ENCODE measurements at places on chromosomes 2 and 18.

- no peak for DNase-seq
Observed at GRCh38 chr18:49849331-49850217, 36.2 kb upstream of the ACAA2 start.

DNA sequence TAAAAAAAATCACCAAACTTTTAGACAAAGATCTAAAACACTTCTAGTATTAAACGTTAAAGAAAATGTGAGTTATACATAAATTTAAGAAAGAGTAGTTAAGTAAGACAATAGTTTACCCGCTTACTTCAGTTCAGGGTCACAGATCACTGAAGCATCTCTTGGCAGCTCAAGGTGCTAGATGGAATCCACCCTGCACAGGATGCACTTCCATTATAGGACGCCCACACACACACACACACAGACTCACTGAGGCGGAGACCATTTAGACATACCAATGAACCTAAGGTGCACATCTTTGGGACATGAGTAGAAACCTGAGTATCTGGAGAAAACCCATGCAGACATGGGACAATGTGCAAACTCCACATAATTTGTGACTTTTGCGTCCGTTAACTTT lies 630.6 kb upstream of the ZNF804A start:
- DNase-seq = no peak

DNA sequence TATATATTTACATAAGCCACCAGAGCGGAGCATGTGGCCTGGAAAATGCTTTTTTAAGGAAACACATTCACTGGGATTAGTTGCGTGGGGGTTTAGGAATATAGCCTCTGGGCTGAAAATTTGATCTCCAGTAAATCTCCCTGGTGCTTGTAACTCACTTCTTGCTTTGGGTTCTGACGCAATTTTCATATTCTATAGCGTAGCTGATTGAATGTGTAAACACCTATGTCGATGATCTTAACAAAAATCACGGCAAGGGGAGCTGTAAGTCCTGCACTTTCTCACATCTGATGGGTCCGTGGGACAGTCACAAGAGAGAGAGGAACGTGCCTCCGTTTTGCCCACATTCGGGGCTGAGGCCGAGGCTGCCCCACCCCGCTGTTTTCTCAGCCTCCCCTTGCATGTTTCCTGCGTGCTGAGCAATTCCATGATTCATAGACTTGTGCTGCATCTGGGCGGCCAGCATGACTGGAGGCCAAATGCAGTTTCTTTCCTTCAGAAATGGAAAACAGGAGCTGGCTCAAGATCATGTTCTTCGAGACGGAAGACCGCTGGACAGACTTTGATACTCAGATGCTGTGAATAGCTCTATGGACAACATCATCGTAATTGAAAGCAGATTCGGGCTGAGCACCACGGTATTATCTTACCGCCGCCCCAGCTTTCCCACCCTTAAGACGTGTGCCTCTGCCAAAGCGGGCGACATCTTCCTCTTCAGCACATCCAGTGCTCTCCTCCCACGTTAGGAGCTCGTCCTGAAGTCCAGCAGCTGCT lies 109.2 kb downstream of the TMEM18 start:
- DNase-seq = no peak

GRCh38 chr18:63119647-63120046 lies 199.9 kb downstream of the BCL2 start:
- DNase-seq = no peak

GRCh38 chr2:238940806-238941205 lies 92.9 kb downstream of the TWIST2 start:
- no peak for DNase-seq

- no peak for DNase-seq
Observed at GRCh38 chr2:147440734-147441133, 404.1 kb upstream of the ACVR2A start.

- no peak for DNase-seq
Observed at GRCh38 chr2:229348128-229348527, 77.0 kb upstream of the PID1 start.

GRCh38 chr2:174945601-174946260 lies 59.5 kb downstream of the CHN1 start:
- DNase-seq = no peak

DNA sequence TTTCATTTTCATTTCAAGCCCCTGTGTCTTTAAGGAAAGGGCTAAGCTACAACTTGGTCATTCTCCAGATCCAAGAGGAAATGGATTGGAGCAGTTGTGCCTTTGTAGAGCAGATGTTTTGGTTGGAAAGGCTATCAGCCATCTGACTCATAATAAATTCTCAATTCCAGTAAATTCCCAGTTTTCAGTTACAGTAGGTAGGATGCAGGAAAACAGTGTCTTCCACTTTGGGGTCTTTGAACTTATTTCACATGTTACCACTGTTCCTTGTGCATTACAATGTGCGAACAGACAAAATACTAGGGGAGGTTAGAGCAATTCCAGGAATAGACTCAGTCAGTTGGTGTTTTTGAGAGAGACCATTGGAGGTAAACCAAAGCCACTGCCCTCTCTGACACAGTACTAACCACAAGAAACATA lies 211.9 kb downstream of the BABAM2 start:
- no peak for DNase-seq

GRCh38 chr2:53861824-53862223 lies 2.1 kb upstream of the GPR75 start:
- DNase-seq = no peak

DNA sequence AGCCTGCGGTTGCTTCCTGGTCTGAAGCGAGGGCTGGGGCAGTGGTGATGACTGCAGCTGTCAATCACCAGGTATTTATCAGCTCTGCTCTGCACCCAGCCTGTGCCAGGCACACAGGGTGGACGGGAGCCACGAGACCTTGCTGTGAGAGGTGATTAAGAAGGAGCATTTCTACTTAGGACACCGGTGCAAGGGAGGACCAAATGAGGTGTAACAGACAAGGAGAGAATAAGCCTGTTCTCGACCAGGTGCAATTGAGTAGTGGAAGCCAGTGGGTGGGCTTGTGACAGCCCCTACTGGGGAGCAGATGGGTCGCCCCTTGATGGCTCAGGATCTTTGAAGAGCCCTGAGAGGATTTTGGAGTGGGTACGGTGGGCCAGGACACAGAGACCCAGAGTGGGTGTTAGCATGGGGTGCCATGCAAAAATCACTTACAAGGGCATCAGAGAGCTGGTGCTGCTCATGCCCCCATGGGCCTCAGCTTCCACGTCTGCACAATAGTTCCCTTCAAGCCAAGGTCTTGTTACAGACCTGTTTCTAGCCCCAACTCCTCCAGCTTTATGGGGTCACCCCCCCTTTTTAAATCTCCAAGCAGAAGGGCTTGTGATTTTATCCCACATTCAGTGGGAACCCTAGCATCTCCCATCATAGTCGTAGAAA lies 24.6 kb downstream of the GPR55 start:
- DNase-seq = no peak

DNA sequence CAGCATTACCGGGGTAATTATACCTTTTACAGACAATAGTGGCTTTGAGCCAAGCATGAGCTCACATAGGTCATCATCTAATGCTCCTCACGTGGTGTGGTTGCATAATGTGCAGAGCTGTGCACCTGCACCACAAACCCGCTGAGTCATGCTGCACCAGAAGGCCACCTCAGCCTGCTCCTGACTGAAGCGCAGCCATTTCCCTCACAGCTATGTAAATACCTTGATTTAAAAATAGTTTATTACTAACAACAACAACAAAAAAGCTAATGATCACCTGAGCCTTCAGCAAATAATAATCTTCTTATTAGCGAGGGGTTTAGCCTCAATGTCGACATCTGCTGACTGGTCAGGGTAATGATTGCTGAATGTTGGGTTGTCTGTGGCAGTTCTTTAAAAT lies 238.8 kb downstream of the MBD5 start:
- no peak for DNase-seq

DNA sequence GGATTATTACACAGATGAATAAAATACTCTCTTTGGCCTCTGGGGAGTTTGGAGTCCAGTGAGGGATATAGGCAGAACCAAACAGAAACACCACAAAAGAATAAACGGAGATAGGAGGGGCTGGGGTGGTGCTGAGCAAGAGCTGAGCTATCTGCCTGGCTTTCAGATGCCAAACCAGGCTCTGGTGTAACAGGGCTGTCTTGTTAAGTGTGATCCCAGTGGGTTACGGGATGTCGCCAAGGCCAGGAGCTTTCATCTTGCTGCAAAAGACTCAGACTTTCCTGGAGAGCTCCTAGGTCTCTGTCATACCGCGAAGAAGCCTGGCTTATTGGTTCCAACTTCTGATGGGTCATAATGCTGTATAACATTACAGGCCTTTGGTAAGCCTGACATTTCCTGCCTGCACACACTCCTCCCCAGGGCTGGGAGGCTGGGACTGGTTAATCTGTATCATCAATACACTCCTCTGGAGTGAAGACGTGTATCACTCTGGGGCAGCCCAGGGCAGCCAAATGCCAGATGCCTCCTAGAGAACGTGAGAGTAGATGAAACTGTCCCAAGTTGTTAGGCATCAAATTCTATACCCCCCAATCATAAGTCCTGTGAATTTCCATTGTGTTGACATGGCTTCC lies 60.5 kb downstream of the STPG4 start:
- no peak for DNase-seq

DNA sequence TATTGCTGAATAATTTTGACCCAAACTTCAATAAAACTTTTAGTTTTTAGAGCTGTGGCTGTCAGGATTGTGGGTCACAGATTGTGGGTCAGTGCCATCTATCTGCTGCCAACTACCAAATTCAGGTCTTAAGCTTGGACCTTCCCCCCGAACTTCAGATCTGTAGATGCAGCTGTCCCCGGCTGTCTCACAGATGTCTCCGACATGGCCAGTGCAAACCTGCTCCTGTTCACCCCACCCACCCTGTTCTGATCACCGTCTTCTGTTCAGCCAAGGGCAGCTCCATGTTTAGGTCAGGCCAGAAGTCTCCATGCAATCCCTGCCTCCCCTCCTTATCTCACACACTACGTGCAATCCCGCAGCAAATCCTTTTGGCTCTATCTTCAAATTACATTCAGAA lies 175.0 kb downstream of the PRKCE start:
- DNase-seq = no peak
